Activated naive CD4-positive, alpha-beta T cell treated with anti-CD3 and anti-CD28 coated beads, Interleukin-2, amount 10 ng/mL, durations not matched to agents 5 hours and 36 hours (primary cell): ENCODE measurements at places on chromosomes 1 and 21. TPM values are rescaled to one million over a fixed set of nuclear protein-coding genes. Genes with fewer than 3 reads are reported as not detected.

The CD1B gene
- total RNA-seq: not detected

The RNU1-2 gene
- total RNA-seq: 2,872 TPM

The DIO1 gene
- not detected for total RNA-seq

The TMEM81 gene
- 3.1 TPM for total RNA-seq
